Stimulated activated CD4-positive, alpha-beta T cell treated with anti-CD3 and anti-CD28 coated beads, Interleukin-2, amount 100 ng/mL, for 4 hours (primary cell): ENCODE measurements at places on chromosomes 13 and 19.

GRCh38 chr13:85828094-85828684 is 29.0 kb upstream of the SLITRK6 start:
- DNase-seq: no peak

- no peak for DNase-seq
These were observed 88.0 kb downstream of the RGCC start for GRCh38 chr13:41545432-41545707.

DNA sequence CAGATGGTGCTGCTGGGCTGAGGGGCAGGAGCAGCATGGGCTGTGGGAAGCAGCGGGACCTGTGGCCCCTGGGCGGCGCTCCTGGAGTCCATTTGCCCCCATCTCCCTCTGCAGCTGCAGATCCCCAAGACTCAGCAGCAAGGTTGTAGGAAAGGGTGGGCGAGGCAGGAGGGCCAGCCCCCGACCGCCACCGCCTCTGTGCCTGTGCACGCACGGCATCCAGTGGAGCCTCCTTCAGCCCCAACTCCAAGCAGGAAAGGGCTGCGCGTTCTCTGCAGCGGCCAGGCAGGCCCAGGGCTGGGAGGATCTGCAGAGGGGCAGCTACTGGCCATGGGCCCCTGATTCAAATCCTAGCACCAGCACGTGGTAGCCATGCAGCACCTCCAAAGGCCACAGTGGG is 20.8 kb downstream of the DPF1 start:
- no peak for DNase-seq

DNA sequence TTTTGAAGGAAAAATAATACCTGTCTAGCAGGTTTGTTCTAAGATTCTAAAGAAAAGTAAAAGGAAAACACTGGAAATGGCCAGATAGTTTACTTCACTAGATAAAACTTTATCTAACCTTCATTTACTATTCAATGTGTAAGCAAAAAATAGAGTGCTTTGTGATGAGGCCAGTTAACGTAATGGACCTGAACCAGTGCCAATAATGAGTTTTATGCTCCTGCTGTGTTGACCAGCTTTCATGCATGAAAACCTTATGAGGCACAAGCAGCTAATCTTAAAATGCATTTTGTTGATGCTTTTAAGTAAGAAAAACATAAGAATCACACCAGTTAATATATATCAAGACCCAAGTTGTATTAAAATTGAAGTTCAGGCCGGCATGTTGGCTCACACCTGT is 617.2 kb upstream of the GPC6 start:
- DNase-seq: no peak

DNA sequence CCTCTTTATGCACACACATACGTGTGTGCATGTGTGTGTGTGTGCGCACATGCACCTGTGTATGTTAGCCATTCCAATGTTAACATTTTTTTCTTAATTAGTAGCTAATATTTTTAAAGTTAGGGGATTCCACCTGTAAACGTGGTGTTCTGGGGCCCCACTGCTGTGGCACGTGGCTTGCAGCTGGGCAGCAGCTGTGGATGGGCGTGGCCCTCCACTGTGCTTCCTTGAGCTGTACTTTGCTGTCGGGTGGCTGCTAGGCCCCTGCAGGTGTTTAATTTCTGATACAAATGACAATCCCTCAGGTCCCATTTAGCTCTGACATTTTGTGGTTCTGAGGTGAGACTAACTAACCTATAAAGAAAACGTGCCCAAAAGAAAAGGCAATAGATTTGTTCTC is 58.9 kb upstream of the GJB6 start:
- DNase-seq: no peak

- DNase-seq: no peak
These were observed 499.8 kb downstream of the LIG4 start for GRCh38 chr13:107715496-107715895.

GRCh38 chr13:37561031-37561430 is 37.5 kb downstream of the POSTN start:
- no peak for DNase-seq

DNA sequence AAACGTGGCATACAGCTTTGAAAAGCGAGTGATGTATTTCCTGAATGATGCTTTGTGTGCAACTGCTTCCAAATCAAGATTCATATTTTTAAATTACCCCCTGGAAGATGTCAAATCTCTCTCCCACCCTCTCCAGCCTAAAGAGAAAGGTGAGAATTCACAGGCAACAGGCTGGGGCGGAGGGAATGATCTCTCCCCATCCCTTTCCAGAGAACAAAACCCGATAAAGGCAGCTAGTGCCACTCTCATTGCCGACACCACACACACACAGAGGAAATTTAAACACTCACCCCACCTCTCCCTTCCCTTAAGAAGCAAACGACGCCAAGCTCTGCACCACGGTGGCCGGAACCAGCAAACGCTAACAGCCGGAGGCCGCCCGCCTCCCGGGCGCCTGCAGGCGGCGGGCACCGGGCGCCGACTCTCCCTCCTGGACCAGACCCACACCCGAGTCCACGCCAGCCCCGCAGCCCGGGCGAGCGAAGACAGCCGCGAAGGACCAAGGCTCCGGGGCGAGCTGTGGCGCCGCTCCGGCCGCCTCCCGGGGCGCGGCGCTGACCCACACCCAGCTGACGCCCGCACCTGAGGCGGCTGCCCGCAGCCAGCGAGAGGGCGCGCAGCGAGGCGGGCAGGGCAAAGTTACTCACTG is 477 bp downstream of the LNX2 start:
- no peak for DNase-seq

DNA sequence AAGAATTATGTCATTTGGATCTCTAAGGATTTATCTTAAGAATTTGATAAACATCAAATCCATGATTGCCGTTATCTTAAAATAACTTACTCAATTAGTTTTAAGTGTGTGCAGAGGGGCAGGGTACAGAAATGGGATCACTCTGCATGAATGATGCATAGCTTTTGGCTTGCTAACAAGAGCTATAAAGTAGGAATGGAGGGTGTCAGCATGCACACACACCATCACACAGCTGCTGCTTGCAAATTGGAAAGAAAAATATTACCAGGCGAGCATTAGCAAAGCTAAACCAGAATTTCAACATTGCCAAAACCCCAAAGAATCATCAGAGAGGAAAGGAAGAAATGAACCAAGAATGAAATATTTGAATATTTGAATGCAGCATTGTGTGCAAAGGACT is 580.6 kb downstream of the LMO7 start:
- DNase-seq: no peak

DNA sequence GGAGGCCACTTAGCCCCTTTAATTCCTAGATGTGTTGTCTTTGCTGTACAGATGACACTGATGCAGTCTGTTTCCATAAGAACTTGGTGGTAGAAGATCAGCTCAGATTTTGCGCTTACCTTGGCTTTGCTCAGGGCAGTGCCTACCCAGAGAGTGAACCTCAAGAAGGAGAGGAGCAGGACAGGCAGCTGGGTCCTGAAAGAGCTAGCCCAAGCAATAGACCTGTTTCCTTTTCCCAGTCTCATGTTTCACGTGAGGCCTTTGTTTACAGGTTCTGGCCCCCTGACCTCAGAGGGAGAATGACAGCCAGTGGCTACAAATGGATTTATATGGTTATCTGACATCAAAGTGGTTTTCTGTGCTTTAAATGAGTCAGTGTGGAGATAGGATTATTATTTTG is 40.1 kb downstream of the METTL21C start:
- no peak for DNase-seq

GRCh38 chr13:103031332-103031873 is 34.8 kb downstream of the SLC10A2 start:
- no peak for DNase-seq

- no peak for DNase-seq
These were observed 17.5 kb downstream of the SYDE1 start for GRCh38 chr19:15124572-15125231.

GRCh38 chr19:49502866-49503581 is 6.8 kb downstream of the RPS11 start:
- no peak for DNase-seq

GRCh38 chr19:46221981-46222610 is 7.4 kb upstream of the IGFL1 start:
- DNase-seq: no peak

- no peak for DNase-seq
These were observed 952.5 kb upstream of the ATXN8OS start for GRCh38 chr13:69155136-69155535.

DNA sequence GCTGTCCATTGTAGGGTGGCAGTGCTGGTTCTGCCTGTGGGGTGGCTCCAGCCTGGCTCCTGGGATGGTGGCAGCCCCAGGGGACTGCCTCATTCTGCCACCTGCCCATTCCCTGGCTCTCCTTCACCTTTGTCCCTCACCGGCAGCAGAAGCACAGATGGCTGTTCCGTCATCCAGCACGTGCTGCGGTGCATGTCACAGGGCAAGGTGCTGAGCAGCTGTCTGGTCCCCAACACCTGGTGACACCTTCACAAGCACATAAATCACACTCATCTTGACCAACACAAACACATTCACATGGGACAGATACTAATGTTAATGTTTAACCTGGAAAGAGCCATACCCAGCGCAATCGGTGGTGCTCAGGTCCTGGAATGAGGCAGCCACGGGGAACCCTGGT is 126.8 kb downstream of the UQCRFS1 start:
- DNase-seq: no peak

DNA sequence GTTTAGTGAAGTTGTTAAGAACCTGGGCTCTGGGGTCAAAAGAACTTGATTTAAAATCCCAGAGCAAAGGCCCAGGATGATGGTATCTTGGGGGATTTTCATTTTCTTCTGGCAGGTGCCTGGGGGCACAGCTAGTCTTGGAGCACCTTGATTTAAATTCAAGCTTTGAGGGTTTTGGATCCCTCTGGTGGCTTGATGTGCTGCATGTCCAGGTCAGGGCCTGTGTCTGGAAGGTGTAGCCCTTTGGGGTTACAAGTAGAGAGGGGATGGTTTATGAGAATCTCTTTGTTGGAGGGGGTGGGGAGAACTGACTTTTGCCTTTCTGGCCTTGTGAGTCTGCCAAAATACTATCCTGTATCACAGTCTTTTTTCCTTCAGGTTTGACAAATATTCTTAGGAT is 55.8 kb downstream of the AKAP11 start:
- DNase-seq: no peak

- no peak for DNase-seq
These were observed 29.8 kb downstream of the DZIP1 start for GRCh38 chr13:95614641-95615245.

- no peak for DNase-seq
These were observed 175.1 kb upstream of the KL start for GRCh38 chr13:32840989-32841713.

- no peak for DNase-seq
These were observed 38.0 kb downstream of the KCTD4 start for GRCh38 chr13:45162821-45163220.

DNA sequence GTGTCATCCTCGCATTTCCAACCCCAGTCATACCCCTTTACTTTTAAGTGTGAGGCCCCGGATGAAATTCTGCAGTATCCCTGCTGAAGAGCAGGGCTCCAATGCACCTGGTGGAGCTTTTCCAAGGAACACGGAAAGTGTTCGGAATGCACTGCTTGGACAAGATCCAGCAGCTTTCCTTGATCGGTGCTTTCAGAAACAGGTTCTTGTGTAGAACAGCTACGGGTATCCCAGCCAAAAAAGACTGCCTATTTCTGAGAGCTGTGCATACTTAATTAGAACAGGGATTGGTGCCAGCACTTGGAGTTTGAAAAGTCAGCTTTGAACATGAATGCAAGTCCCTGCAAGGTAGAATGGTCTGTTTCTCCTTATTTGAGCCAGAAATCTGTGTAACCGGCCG is 87.2 kb upstream of the C1QTNF9B start:
- no peak for DNase-seq

- DNase-seq: no peak
These were observed 19.2 kb downstream of the NCAN start for GRCh38 chr19:19230999-19231398.

GRCh38 chr19:31146015-31146414 is 203.2 kb downstream of the TSHZ3 start:
- no peak for DNase-seq

DNA sequence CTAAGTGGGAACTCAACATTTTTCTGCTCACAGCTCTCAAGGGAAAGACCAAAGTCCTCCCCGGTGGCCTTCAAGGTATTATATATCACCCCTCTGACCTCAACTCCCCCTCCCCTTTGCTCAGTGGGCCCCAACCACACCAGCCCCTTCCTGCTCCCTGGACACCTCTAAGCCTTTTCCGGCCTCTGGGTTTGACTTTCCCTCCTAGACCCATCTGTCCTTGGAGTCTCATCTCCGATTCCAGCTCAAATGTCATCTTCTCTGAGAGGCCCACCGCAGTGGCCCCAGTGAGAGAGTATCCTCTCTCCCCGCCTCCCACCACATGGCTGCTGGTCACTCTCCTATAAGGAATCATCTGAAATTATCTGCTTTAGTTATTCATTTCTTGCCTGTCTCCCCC is 941 bp upstream of the UHRF1 start:
- no peak for DNase-seq

DNA sequence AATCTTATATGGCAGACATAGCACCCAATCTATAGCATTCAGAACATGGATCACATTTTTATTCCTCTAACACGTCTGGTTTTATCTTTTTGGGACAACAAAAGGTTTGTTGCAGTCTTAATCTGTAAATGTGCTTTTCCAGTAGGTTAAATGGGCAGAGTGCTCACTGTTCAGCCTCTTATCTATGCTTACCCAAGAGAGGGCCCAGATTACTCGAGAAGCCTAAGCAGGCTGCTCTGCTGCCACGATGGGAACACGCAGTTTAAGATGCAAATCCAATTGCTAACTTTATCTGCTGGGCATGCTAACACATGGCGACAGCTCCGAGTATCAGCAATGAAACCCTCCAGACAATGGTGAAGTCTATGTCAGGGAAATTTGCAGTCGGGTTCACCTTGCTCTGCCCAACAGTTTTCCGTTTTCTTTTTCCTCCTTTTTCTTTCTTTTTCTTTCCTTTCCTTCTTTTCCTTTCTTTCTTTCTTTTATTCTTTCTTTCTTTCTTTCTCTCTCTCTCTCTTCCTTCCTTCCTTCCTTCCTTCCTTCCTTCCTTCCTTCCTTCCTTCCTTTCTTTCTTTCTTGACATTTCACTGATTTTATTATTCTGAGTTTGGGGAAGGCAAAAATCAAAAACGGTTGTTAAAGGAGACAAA is 115.3 kb downstream of the RBM26 start:
- no peak for DNase-seq

DNA sequence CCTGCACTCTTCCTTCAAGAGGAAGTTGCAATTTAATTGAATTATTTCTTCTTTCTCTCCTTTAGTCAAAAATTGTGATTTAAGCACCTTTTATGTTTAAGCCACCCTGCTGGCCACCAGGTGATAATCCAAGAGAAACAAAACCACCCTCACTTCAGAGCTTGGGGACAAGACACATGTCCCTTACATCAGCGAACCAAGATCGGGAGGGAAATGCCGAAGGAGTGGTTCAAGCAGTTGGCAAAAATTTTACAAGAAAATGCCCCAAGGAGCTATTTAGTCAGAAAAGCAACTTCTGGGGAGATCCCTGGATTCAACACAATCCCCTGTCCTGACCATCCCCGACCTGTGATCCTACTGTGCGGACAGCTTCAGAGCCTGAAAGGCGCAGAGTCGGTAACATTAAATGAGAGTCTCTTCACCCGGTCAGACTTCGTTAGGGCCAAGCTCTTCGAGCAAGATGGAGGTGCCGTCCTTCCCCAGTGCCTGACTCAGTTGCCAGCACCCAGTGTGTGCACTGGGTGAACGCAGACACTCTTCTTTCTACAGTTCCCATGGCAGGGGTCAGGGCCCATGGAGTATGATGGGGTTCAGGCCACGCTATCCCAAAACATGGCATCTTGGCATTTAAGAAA is 78.6 kb upstream of the TM9SF2 start:
- DNase-seq: no peak

- DNase-seq: no peak
These were observed 221.1 kb upstream of the EDNRB start for GRCh38 chr13:78139765-78140164.
